Fibroblast of lung (primary cell): ENCODE measurements at places on chromosomes 6 and 20. TPM values are rescaled to one million over a fixed set of nuclear protein-coding genes. Genes with fewer than 3 reads are reported as not detected.

DNA sequence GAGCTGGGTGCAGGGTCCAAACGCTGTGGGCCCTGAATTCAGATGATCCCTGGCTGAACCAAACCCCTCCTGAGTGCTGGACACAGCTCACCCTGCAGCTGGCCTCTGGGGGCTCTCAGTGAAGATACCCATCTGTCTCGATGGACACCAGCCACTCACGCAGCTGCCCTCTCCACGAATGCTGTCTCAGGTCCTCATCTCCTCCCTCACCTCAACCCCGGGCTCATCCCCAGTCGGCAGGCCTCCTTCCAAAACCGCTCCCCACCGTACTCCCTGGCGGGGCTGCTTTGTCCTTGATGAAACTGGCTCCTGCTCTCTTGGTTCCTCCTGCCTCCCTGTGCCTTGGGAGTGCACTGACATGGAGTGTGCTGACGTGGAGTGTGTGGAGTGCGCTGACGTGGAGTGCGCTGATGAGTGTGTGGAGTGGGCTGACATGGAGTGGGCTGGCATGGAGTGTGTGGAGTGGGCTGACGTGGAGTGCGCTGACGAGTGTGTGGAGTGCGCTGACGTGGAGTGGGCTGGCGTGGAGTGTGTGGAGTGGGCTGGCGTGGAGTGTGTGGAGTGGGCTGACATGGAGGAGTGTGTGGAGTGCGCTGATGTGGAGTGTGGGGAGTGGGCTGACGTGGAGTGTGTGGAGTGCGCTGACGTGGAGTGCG is 4.1 kb upstream of the YTHDF1 start:
- peaks cover 8% of the 10 kb centered on the region for H3K27me3 ChIP-seq
- no peaks in the 10 kb centered on the region for H3K36me3 ChIP-seq
- H3K27ac ChIP-seq, result no peak overlapping the region

DNA sequence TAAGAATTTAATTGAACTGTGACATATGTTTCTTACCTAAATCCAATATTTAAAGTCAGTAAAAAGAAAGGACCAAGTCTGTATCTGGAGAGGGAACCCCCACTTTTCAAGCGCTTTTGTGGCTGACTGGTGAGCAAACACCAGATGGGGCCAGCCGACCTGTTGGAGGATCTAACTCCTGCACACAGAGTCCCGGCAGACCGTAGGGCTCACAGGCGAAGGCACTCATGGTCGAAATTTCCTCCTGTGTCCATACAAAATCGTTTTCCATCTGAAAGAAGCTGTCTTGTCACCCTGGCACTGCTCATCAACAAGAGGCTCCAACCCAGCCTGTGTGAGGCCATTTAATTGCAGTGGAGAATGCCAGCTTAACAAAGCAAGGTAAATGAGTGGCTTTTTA is 94.0 kb downstream of the SCML4 start:
- H3K4me3 ChIP-seq, result no peak overlapping the region
- no peaks in the 10 kb centered on the region for H3K4me1 ChIP-seq
- no peak for DNase-seq
- no peak overlapping the region for H3K27ac ChIP-seq
- H3K27me3 ChIP-seq, result peaks cover 20% of the 10 kb centered on the region

GRCh38 chr6:142167486-142167885 is 20.4 kb downstream of the VTA1 start:
- H3K27ac ChIP-seq, result no peak overlapping the region
- no peak for DNase-seq
- no peak overlapping the region for H3K4me3 ChIP-seq
- H3K27me3 ChIP-seq, result no peaks in the 10 kb centered on the region
- H3K4me1 ChIP-seq, result no peaks in the 10 kb centered on the region

DNA sequence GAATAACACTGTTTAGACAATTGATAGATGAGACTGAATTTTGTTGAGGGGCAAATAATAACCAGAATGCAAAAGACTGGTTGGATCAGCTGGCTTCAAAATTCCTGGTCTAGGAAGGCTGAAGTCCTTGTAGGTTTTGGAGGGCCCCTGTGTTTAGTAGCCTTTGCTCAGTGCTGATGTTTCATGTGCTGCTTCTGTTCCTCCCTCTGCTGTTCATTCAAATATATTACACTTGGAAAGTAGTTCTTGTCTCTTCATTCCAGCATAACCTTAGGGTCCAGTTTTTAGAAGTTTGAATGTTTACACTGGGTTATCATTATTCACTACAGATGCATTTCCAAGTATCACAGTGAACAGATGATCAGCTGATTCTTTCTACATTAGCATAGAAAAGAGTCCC is 72.5 kb downstream of the FLRT3 start:
- DNase-seq, result peak; percentile 21
- H3K27me3 ChIP-seq, result no peaks in the 10 kb centered on the region
- H3K4me3 ChIP-seq, result no peak overlapping the region
- H3K36me3 ChIP-seq, result no peaks in the 10 kb centered on the region
- H3K4me1 ChIP-seq, result no peaks in the 10 kb centered on the region

DNA sequence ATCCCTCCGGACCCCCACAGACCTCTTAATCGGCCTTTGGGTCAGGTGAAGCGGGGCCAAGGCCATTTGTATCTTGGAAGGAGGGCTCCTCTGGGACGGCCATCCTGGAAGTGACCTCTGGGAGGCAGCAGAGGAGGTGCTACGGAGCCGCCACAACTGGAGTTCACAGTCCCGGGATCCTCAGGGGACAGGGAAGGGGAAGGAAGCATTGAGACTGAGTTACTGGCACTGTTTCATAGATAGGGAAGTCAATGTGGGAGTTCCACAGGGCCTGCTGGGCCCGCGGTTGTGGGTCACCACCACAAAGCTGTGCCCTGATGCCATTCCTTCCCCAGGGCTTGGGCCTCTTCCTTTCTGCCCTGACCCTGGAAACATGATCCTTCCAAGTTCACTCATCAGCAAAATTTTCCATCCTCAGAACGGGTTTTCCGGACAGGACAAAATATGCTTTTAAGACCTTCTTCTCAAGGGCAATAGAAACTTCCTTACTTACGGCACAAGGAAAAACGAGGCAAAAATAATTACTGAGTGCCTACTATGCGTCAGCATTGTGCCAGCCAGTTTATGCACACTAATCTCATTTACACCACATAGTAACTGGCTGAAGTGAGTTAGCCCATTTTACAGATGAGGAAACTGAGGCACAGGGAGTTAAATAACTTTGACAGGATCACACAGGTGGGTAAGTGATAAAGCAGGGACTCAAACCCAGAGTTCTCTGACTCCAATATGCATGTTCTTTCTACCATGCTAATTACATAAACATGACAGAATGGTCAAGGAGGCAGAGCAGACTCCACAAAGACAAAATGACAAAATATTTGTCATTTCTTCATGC is 143.8 kb downstream of the UNC5CL start:
- no peaks in the 10 kb centered on the region for H3K4me1 ChIP-seq

- DNase-seq, result peak; percentile 51
- H3K27me3 ChIP-seq, result no peaks in the 10 kb centered on the region
- H3K36me3 ChIP-seq, result no peaks in the 10 kb centered on the region
- H3K27ac ChIP-seq, result no peak overlapping the region
- no peaks in the 10 kb centered on the region for H3K4me1 ChIP-seq
These were observed 24.7 kb upstream of the BLCAP start for GRCh38 chr20:37552415-37552814.

DNA sequence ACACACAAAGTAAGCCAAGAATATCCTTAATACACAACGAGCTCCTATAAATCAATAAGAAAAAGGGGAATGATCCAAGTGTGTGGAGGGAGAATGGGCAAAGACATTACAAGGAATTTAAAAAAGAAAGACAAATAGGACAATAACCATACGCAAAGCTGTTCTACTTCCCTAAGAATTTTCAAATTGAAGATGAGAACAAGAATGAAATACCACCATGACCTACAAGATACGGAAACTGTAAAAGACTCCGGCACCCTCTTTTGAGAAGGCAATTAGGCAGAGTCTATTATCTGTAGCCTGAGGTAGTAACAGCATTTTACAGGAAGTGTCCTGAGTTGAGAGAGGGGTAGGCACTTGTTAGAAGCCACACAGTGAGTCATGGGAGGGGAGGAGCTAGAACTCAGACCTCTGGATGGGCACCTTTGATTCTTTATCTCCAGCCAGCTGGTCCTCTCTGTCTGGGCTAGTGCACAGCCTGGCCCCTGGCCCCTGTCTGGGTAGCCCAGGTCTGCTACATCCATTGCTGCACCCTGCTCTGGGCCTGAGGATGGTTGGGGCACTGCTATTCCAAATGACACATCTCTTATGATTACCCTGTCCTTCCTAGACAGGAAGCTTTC is 15.3 kb downstream of the RSPO4 start:
- H3K27ac ChIP-seq, result no peak overlapping the region
- no peaks in the 10 kb centered on the region for H3K27me3 ChIP-seq
- H3K36me3 ChIP-seq, result no peaks in the 10 kb centered on the region
- no peaks in the 10 kb centered on the region for H3K4me1 ChIP-seq
- no peak overlapping the region for H3K4me3 ChIP-seq
- DNase-seq, result no peak

GRCh38 chr20:24957326-24958016 is 8.4 kb downstream of the CST7 start:
- H3K36me3 ChIP-seq, result no peaks in the 10 kb centered on the region
- DNase-seq, result no peak
- no peak overlapping the region for H3K4me3 ChIP-seq
- no peak overlapping the region for H3K27ac ChIP-seq
- H3K27me3 ChIP-seq, result no peaks in the 10 kb centered on the region
- no peaks in the 10 kb centered on the region for H3K4me1 ChIP-seq

NUP153 gene
- 27.7 and 34.5 TPM in 2 replicates for polyA plus RNA-seq

TMEM244 gene
- polyA plus RNA-seq, result not detected in 2 replicates

DACT2 gene
- not detected in 2 replicates for polyA plus RNA-seq
